Cardiac muscle cell (in vitro differentiated cells and primary cell): ENCODE measurements at places on chromosomes 11 and 22. TPM values are rescaled to one million over a fixed set of nuclear protein-coding genes. Genes with fewer than 3 reads are reported as not detected.

Gene IL17REL
- not detected in 2 replicates for polyA plus RNA-seq

Gene MAPK8IP1
- polyA plus RNA-seq, result 3.9 and 7.4 TPM in 2 replicates

Gene SCUBE2
- polyA plus RNA-seq, result 1.4 TPM in 1 of 2 replicates, not detected in the other

Gene HBE1
- 0.23 TPM in 1 of 2 replicates, not detected in the other for polyA plus RNA-seq

Gene LRRC4C
- polyA plus RNA-seq, result 0.66 and 0.70 TPM in 2 replicates

Gene DLG2
- polyA plus RNA-seq, result 3.5 and 6.9 TPM in 2 replicates

Gene NRIP3
- 0.04 and 0.57 TPM in 2 replicates for polyA plus RNA-seq

Gene OLFML1
- polyA plus RNA-seq, result 1.1 and 2.4 TPM in 2 replicates
